ENCODE measurements at places on chromosomes 7 and 10. TPM values are rescaled to one million over a fixed set of nuclear protein-coding genes. Genes with fewer than 3 reads are reported as not detected.

DNA sequence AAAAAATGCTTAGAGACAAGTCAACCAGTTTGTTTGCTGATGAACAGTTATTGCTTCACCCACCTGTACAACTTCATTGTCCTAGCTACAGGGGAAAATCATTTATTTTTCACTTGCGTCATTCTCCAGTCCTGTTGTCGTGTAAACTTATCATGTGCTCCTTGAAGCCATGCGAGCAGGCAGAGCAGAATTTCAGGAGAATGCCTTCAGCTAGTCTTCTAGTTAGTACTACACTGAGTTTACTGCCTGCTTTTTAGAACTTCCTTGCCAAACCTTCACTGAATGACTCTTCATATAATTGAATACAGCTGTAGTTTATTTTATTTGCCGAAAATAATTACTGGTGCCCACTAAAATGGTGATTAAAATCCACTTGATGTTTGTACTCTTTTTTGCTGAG lies 15.6 kb downstream of the RPA3 start:
- H3K36me3 ChIP-seq = no peaks in the 10 kb centered on the region
- no peak for DNase-seq
- no peak overlapping the region for H3K27ac ChIP-seq
- H3K4me3 ChIP-seq = no peak overlapping the region
- H3K4me1 ChIP-seq = no peaks in the 10 kb centered on the region

CLDN4 gene
- 0.20 TPM for total RNA-seq

GRCh38 chr10:132248455-132249225 lies 59.1 kb downstream of the STK32C start:
- H3K4me3 ChIP-seq = peak overlapping the region; percentile 7
- DNase-seq = peak; percentile 47
- H3K27me3 ChIP-seq = no peaks in the 10 kb centered on the region
- H3K36me3 ChIP-seq = no peaks in the 10 kb centered on the region
- H3K4me1 ChIP-seq = peaks cover 5% of the 10 kb centered on the region

DNA sequence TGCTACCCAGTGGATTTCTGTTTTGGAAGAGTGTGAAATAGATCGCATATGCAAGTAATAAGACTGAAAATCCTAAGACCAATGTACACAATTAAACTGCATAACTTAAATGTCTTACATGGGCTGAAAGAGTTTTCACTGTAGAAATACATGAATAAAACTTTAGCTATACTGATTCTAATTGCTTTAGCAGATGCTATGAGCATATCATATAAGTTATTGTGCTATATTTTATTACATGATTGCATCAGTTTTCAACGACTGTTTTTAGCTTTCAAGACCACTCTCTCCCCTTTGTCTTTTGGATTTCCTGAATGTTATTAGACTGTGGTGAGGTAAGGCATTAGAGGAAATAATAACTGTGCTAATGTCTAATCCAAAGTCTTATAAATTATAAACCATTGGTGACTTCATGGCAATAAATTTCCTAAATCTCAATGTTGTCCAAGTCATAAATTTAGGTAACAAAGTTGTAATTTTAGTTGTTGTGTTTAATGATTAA lies 124.5 kb downstream of the SEMA3A start:
- no peaks in the 10 kb centered on the region for H3K36me3 ChIP-seq
- H3K27me3 ChIP-seq = no peaks in the 10 kb centered on the region
- H3K4me1 ChIP-seq = no peaks in the 10 kb centered on the region
- no peak overlapping the region for H3K4me3 ChIP-seq
- no peak overlapping the region for H3K27ac ChIP-seq
- no peak for DNase-seq

GRCh38 chr7:88480271-88480670 lies 173.6 kb upstream of the STEAP4 start:
- no peak for DNase-seq
- no peaks in the 10 kb centered on the region for H3K36me3 ChIP-seq
- no peaks in the 10 kb centered on the region for H3K27me3 ChIP-seq
- no peak overlapping the region for H3K27ac ChIP-seq

DNA sequence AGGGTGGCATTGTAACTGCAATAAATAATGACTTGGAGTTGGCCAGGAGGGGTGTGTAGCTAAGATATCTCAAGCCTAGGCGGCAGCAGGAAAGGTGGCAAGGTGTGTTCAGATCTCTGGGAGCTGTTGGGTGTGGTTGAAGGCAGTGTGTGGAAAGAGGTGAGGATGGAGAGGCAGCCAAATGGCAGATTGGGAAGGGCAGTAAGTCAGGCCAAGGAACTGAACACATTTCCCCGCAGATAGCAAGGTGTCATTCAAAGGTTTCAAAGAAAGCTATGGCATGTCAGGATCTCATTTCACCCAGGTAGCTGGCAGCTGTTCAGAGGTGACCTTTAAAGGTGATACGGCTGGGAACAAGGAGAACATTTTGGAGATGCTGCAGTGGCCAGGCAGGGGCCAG lies 586.0 kb upstream of the MGMT start:
- no peak overlapping the region for H3K27ac ChIP-seq
- no peaks in the 10 kb centered on the region for H3K4me1 ChIP-seq
- H3K27me3 ChIP-seq = no peaks in the 10 kb centered on the region
- H3K4me3 ChIP-seq = no peak overlapping the region
- no peak for DNase-seq
- no peaks in the 10 kb centered on the region for H3K36me3 ChIP-seq

GRCh38 chr10:56360583-56360966 lies 484 bp downstream of the ZWINT start:
- no peaks in the 10 kb centered on the region for H3K27me3 ChIP-seq
- peak overlapping the region; percentile 68 for H3K4me3 ChIP-seq
- peaks cover 18% of the 10 kb centered on the region for H3K4me1 ChIP-seq
- no peaks in the 10 kb centered on the region for H3K36me3 ChIP-seq
- no peak for DNase-seq

DNA sequence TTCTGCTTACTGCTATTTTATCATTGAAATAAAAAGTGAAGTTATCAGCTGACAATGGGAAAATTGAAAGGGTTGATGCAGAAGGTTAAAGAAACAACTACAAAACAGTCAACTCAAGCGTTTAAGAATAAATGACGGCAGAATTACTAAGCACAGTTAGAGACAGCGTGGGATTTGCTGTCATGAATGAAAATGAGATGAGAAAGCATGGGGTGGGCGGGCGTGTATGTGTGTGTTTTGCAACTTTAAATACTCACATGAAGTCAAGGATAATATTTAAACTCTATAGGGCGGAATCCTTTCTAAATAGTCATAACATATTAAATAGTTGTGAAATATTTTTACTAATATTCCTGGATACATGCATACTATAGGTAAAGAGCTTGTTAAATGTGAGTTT lies 450.8 kb downstream of the ETV1 start:
- no peak for DNase-seq
- no peaks in the 10 kb centered on the region for H3K4me1 ChIP-seq
- no peak overlapping the region for H3K4me3 ChIP-seq
- H3K36me3 ChIP-seq = no peaks in the 10 kb centered on the region
- no peaks in the 10 kb centered on the region for H3K27me3 ChIP-seq

ABCC2 gene
- 1.3 TPM for total RNA-seq

GRCh38 chr7:119572541-119572940 lies 700.4 kb upstream of the KCND2 start:
- H3K36me3 ChIP-seq = no peaks in the 10 kb centered on the region
- no peak for DNase-seq
- H3K27me3 ChIP-seq = no peaks in the 10 kb centered on the region

GRCh38 chr10:17216217-17216900 lies 11.7 kb upstream of the VIM start:
- no peaks in the 10 kb centered on the region for H3K36me3 ChIP-seq
- peaks cover 13% of the 10 kb centered on the region for H3K4me1 ChIP-seq
- peak; percentile 65 for DNase-seq
- H3K27ac ChIP-seq = peak overlapping the region; percentile 73

GPNMB gene
- not detected for total RNA-seq

HOXA6 gene
- total RNA-seq = 0.28 TPM

DNA sequence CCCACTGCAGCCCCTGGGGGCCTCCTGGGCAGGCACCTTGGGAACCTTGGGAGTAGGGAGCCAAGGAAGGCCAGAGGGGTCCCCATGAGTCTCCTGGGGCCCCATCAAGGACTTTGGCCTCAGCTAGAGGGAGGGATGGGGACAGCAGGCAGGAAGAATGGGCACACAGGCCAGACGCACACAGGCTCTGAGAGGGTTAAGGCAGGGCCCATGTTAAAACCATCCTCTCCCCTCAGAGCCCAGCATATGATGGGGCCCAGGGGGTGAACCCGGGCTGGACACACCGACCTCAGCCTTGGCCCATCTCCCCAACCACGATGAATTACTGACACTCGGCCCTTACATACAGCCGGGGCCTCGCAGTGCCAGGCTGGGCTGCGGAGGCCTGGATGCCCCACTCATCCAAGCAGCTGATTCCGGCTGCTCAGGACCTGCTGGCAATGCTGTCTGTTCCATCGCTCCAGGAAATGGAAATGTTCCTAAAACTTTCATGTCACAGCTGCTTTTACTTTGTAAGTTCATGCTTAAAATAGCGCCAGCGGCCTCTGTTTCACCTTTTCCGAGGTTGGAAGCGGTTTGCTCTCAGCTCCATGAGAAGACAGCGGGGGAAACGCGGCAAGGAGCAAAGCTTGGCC lies 17.3 kb upstream of the INPP5A start:
- no peak overlapping the region for H3K4me3 ChIP-seq
- peaks cover 3% of the 10 kb centered on the region for H3K27me3 ChIP-seq
- H3K27ac ChIP-seq = no peak overlapping the region
- peaks cover 16% of the 10 kb centered on the region for H3K4me1 ChIP-seq

DNA sequence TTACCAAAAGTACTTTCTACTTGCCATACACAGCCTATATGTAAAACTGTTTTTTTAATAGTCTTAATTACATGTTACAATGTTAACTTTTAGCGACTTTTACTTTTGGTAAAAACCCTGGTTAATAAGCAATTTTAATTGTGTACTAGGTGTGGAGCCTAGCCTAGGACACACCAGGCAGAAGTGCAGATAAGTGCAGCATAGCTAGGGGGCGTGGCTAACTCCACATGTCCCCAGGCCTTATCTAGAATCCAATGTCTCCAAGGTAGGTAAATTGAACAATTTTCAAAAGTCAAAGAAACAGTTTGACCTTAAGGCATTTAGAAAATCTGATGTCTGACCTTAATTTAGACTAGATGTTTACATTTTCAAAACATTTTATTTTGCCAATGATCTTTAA lies 858.7 kb downstream of the CCSER2 start:
- H3K27ac ChIP-seq = no peak overlapping the region
- H3K4me1 ChIP-seq = no peaks in the 10 kb centered on the region
- no peak for DNase-seq
- H3K27me3 ChIP-seq = no peaks in the 10 kb centered on the region
- no peaks in the 10 kb centered on the region for H3K36me3 ChIP-seq

- H3K4me1 ChIP-seq = no peaks in the 10 kb centered on the region
- DNase-seq = no peak
- H3K4me3 ChIP-seq = no peak overlapping the region
- H3K36me3 ChIP-seq = no peaks in the 10 kb centered on the region
Observed at GRCh38 chr10:49666054-49666615, 13.3 kb upstream of the C10orf53 start.

ACADSB gene
- total RNA-seq = 22.4 TPM

TRIM50 gene
- not detected for total RNA-seq

- DNase-seq = no peak
- no peaks in the 10 kb centered on the region for H3K36me3 ChIP-seq
- H3K27me3 ChIP-seq = no peaks in the 10 kb centered on the region
- H3K4me1 ChIP-seq = no peaks in the 10 kb centered on the region
- no peak overlapping the region for H3K27ac ChIP-seq
Observed at GRCh38 chr10:20407357-20407756, 489.8 kb downstream of the NEBL start.

- no peaks in the 10 kb centered on the region for H3K36me3 ChIP-seq
- no peak for DNase-seq
- H3K27ac ChIP-seq = no peak overlapping the region
- H3K4me1 ChIP-seq = peaks cover 25% of the 10 kb centered on the region
Observed at GRCh38 chr10:103691267-103691666, 164.1 kb downstream of the SH3PXD2A start.

GRCh38 chr10:127989481-127990012 lies 82.6 kb downstream of the PTPRE start:
- no peak for DNase-seq
- H3K27ac ChIP-seq = no peak overlapping the region

DNA sequence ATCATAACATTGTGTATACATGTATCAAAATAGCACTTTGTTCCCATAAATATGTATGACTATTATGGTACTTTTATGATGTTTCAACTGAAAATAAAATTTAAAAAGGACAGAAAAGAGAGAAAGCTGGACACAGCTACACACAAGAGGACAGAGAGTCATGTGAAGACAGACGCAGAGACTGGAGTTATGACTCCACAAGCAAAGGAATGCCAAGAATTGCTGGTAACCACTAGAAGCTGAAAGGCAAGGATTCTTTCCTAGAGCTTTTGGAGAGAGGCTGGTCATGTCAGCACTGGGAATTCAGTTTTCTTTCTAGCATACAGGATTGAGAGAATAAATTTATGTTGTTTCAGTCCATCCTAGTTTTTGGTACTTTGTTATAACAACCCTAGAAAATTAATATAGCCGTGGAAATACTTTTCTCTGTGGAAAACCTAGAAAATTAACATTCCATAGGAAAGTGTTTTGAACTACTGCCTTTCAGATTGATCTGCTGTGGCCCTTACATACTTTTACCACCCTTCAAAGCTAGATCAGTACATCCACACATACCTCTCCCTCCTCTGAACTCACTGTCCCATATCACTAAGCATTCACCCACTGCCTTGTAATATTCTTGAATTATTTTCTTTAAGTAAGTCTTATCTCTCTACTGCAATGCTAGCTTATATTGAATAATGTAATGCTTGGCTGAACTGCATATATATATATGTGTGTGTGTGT lies 575.3 kb downstream of the IPMK start:
- H3K4me1 ChIP-seq = no peaks in the 10 kb centered on the region
- H3K27ac ChIP-seq = no peak overlapping the region
- no peaks in the 10 kb centered on the region for H3K36me3 ChIP-seq
- no peak overlapping the region for H3K4me3 ChIP-seq
- no peaks in the 10 kb centered on the region for H3K27me3 ChIP-seq

- H3K4me3 ChIP-seq = no peak overlapping the region
- H3K4me1 ChIP-seq = peaks cover 4% of the 10 kb centered on the region
- DNase-seq = no peak
- no peaks in the 10 kb centered on the region for H3K36me3 ChIP-seq
- peak overlapping the region; percentile 63 for H3K27ac ChIP-seq
- no peaks in the 10 kb centered on the region for H3K27me3 ChIP-seq
Observed at GRCh38 chr7:94160719-94161435, 156.7 kb upstream of the BET1 start.

DNA sequence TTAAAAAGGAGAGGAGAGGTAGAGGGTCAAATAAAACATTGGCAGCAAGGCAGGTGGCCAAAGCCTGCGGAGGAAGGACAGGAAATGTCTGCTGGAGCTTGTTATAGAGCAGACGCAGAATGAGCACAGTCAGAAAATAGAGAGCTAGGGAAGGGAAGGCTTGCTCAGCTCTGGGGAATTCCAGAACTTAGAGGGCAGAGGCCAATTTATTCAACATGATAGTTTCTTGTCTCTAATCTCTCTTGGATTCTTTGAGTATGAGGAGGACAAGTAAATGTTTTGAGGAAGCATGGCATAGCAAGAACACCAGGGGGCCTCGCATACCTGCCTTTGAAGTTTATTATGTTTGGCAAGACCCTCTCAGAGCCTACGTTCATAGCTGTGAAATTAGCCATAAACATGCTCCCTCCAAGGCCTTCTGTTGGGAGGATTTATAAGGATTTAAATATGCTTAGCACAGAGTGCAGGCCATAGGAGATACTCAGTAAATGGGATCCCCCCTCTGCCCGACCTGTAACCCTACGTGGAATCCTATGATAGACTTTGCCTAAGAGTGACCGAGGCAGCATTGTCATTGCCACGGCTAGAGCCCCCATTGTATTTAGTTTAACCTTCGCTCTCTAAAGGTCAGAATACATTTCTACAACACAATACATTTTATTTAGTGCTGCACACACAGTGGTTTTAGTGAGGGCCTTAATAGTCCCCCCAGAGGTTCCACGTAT lies 293.9 kb downstream of the CCDC3 start:
- DNase-seq = no peak
- no peak overlapping the region for H3K4me3 ChIP-seq
- peaks cover 6% of the 10 kb centered on the region for H3K4me1 ChIP-seq
- H3K27ac ChIP-seq = no peak overlapping the region
- H3K27me3 ChIP-seq = no peaks in the 10 kb centered on the region
- no peaks in the 10 kb centered on the region for H3K36me3 ChIP-seq
